HuH-7 (cell line): ENCODE measurements at places on chromosomes 4 and X.

DNA sequence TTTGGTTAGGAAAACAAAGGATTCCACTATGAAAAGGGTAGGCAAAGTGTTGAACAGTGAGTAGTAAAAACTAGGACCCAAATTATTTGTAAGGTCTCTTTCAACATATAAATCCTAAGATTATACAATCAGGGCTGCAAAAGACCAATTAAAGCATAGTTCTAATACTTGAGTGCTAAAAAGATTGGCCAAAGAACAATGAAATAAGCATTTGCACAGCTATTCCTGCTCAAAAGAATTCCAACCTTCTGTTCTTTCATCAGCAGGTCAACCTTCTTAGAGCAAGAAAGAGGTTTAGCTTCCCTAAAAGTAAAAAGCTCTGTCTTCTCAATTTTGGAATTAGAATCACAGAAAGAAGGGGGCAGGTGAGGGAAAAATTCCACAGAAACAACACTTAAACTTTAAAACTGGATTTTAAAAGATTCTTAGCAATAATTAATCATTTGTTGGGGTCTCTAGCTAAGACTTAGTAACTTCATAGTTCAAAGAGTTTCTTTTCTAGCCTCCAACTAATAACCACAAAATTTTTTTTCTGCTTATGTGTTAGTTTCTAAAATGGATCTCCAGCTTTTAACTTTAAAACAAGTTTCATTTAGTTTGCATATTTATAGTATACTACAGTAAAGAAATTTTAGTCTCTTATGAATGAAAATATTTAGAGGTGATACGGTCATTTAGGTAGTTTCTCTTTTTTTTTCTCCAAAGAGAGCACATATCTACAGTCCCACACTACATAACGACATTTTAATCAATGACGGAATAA lies 16.3 kb downstream of the TSPAN5 start:
- no peak for DNase-seq

GRCh38 chrX:112889400-112889799 lies 48.8 kb upstream of the AMOT start:
- DNase-seq = no peak

DNA sequence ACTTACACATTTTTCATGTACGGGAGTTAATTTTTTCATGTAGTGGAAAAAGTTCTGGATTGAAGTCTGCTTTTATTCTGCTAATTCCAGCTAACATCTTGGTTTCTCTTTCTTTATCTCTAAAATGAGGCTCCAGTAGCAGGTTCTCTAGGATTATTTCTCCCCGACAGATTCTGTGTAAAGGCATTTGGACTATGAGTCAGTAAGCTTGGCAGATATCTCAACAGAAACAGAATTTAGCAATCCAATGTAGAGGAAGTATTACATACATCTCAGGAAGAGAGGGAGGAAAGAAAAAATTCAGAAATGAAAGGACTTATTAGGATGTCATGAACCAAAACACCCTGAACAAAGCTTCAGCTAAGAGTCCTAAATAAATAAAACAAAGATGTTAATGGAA lies 1682.3 kb upstream of the TENM3 start:
- DNase-seq = no peak

DNA sequence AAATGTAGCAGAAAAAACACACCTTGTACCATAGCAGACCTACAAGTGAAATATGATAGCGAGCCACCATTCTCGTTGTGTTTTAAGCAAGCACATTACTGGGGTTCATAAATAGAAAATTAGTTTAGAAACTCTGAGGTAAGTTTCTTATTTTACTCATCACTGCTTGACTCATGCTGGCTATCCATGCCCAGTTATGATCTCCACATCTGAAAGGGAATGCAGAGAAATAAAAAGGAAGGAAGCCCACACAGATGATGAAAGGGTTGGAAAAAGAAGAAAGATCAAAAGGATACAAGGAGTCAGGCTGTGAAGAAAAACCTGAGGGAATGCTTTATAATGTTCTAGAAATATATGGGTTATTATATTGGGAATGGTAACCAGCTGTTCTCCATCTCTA lies 54.5 kb downstream of the CAMK2D start:
- DNase-seq = no peak

DNA sequence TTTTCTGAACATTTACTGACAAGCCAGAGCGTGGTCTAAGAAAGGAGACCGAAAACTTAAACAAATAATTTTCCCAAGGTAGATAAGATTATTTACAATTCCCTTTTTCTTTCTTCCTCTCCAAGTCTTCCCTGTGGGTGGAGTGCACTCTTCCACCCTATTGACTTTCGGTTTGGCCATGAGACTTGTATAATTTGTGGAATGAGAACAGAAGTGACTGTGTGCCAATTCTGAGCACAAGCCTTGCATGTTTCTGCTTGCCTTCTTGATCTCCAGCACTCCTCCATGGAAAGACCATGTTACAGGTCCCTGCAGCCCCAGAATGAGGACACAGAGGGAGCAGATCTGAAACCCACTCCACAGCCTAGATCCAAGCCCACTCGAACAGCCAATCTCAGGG lies 150.0 kb upstream of the HPGD start:
- DNase-seq = no peak

DNA sequence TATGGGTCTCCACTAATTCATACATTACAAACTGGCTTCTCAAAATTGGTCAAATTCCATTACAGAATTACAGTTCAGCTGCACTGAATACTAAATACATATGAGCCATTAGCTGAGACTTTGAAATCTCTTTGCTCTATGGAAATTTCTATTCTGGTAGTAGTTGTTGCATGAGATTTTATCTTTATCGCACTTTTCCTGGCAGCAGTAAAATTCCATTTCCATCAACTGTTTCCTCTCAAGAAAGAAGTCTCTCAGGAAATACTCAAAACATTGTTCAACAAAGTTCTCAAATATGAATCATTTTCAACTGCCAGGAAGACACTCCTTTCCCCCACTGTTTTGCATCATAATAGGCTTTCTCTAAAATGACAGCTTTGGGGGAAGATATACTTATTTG lies 51.3 kb downstream of the ATP11C start:
- DNase-seq = no peak
